ENCODE measurements at places on chromosomes 4 and X.

GRCh38 chrX:32289356-32289755 lies 922.0 kb downstream of the DMD start:
- no peak for DNase-seq

- DNase-seq: no peak
Measured at GRCh38 chr4:110639207-110640090, 16.6 kb upstream of the PITX2 start.

DNA sequence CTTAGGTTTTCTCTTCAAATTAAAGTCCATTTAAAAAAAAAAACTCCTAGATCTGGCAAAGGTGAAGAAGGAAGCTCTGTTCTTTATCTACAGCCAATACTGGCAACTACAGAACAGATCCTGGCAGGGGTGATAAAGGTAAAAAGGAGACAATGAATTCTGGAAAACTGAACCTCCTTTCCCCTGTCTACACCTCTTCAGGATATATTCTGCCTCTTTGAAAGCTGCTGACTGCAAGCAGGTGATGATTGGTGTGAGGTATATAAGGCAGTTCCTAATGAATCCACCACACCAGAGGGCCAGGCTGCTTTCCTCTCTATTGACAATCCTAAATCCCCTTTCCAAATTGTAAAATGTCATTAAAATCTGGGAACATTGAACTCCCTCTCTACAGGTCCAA lies 370.1 kb downstream of the PPP3CA start:
- no peak for DNase-seq

- DNase-seq: peak; percentile 38
Measured at GRCh38 chr4:56728512-56728911, 47.4 kb upstream of the HOPX start.

- no peak for DNase-seq
Measured at GRCh38 chr4:105356194-105356593, 117.7 kb downstream of the PPA2 start.

- DNase-seq: no peak
Measured at GRCh38 chrX:96449896-96450295, 234.7 kb upstream of the DIAPH2 start.

- peak; percentile 30 for DNase-seq
Measured at GRCh38 chrX:48493890-48494364, 14.9 kb upstream of the PORCN start.

GRCh38 chr4:107714256-107714655 lies 5.8 kb downstream of the PAPSS1 start:
- no peak for DNase-seq

- DNase-seq: no peak
Measured at GRCh38 chrX:118174516-118175098, 58.0 kb upstream of the KLHL13 start.

DNA sequence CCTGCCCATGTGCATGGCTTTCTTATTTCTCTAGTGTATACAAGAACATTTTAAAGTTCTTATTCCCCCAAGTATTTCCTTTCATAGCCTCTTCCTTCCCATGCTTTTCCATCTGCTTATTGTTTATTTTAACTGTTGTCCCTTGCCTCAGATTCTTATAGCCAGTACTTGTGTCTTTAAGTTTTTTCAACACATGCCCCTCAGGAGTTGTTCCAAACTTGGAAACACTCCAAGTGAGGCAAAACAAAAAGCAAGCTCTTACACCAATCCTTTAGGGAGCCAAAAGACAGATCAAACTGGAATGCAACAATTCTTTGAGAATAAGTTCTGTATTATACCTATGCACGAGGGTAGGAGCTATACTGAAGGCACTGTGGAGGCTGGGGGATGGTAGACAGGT lies 222.0 kb upstream of the STK26 start:
- DNase-seq: no peak

DNA sequence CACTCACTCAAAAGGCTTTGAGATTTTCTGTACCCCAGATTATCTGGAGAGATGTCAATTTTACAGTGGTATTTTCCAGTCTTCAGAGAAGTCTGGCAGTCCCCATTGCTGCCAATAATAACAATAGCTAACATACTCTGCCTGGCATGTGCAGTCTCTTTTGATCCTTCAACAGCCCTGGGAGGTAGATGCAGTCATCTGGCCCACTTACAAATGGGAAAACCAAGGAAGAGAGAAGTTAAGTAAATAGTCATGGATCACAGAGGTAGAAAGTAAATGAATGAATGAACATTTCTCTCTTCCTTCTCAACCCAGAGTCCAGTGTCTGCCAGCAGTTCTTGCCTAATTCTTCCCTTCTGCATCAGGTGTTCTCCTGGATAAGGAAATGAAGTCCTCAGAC lies 113.0 kb upstream of the EDNRA start:
- DNase-seq: no peak

DNA sequence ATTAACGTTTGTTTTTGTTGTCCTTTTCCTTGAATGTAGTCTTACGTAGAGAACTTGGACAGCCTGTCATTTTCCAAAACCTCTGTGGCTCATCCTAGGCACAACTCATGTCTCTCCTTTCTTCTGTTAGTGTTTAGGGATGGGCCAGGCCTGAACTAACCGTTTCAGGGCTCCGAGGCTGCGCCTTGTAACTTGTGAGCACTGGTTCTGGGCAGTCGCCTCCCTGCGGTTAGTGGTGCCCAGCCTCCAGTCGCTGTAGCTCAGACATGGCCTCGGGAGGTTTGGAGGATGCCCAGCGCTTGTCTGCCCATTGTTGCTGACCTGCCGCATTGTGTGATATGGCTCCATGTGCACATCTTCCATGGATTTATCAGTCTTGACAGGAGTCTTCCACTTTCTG lies 32.8 kb downstream of the TMEM131L start:
- no peak for DNase-seq

GRCh38 chr4:78642934-78643333 lies 91.4 kb downstream of the ANXA3 start:
- DNase-seq: no peak

GRCh38 chr4:70712150-70712549 lies 9.6 kb upstream of the RUFY3 start:
- DNase-seq: no peak

GRCh38 chrX:1581132-1581531 lies 10.3 kb upstream of the AKAP17A start:
- DNase-seq: peak; percentile 78

DNA sequence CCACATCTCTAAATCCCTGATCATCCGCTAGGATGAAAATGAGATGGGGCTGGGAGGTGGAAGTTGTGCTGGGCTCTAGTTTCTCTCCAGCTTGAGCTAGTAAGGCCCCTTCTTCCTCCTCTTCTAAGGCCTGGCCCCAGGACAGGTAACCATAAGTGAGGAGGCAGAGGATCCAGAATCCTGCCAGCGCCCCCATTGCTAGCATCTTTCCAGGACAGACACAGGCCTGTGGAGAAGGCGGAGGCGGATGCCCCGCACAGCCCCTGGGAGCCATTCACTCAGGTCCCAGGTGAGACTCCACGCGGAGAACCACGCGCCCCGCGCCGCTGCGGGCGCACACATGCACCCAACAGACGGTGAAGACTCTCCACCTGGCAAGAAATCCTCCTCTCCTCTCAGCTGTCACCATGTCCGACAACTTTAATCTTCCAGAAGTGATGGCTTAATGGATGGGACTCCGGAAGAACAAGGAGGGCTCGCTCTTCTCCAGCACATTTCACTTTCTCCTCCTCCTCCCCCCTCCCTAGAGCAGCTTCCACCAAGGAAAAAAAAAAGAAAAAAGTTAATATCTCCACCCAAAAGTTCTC lies 793 bp downstream of the ARSJ start:
- DNase-seq: no peak

GRCh38 chrX:119693996-119694451 lies 1.1 kb upstream of the SEPTIN6 start:
- no peak for DNase-seq

DNA sequence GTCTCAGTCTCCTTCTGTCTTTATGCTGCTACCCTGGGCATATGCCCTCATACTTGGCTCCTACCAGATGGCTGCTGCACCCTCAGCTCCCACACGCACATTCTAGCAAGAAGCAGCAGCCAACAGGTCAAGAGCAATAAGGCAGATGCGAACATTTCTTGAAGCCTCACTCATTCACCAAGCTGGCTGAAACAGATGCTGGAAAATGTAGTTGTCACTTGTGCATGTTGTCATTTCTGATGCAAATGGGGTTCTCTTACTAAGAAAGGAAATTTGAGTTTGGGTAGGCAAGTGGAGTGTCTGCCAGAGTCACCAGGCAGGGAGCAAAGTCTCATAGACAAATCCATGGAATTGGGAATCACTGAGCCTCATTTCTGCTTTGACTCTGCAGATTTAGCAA lies 57.4 kb upstream of the SORBS2 start:
- DNase-seq: no peak

DNA sequence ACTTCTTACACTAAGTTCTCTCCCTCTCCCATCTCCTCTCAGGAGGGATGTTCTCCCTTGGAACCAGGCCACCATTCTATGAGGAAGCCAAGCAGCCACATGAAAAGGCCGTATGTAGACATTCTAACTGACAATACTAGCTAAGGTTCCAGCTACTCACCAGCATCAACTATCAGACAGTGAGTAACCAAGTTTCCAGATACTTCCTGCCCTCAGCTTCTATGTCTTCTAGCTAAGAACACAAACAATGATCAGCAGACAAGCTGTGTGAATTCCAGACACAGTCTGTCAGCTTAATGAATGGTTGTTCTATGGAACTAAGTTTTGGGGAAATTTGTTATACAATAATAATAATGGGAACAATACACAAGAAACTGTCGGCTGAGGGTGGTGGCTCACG lies 50.8 kb downstream of the SMIM14 start:
- DNase-seq: no peak

DNA sequence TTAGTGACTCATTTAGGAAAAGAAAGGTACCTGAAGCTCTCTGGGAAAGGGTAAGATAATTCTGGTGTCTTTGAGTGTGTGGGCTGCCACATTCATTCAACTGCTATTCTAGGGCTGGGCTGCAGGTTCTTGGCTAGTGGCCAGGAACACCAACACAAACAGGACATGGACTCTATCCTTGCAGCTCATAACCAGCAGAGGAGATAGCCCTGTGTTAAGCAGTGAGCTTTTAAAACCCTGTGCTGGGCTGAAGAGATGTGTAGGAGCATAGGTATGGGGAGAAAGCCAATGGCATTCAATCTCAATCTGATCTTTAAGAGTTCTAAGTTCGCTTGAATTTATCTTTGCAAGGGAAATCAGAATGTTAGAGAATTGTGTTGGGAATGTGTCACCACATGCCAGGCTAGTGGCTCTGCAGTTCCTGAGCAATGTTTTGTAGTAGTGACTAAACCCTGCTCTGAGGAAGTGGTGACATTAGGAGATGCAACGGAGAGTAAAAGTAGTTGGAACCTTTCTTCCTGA lies 39.2 kb downstream of the SGMS2 start:
- DNase-seq: peak; percentile 53

DNA sequence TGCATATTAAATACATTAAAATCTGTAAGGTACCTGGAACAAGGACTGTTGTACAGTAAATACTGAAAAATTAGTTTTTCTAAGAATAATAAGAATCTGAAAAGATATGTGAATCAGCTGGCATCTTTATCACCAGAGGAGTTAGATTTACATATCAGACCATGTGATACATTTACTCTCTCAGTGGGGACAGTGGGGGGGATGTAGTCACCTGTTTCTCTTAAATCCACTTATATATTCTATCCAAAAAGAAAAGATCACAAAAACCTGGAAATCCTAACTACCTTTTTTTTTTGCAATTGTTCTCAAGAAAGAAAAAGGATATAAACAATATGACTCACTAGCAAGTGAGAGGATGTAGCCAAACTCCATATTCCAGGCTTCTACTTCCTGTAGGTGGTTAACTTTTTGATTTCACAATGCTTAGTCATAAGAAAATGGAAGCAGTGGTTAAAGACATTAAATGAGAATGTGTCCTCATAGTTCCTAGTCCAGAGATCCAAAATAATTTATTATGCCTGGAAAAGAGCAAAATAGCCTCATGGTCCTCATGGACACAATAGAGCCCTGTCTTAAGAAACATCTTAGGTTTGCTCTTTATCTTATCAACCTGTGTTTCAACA lies 22.5 kb upstream of the MYOZ2 start:
- peak; percentile 78 for DNase-seq

DNA sequence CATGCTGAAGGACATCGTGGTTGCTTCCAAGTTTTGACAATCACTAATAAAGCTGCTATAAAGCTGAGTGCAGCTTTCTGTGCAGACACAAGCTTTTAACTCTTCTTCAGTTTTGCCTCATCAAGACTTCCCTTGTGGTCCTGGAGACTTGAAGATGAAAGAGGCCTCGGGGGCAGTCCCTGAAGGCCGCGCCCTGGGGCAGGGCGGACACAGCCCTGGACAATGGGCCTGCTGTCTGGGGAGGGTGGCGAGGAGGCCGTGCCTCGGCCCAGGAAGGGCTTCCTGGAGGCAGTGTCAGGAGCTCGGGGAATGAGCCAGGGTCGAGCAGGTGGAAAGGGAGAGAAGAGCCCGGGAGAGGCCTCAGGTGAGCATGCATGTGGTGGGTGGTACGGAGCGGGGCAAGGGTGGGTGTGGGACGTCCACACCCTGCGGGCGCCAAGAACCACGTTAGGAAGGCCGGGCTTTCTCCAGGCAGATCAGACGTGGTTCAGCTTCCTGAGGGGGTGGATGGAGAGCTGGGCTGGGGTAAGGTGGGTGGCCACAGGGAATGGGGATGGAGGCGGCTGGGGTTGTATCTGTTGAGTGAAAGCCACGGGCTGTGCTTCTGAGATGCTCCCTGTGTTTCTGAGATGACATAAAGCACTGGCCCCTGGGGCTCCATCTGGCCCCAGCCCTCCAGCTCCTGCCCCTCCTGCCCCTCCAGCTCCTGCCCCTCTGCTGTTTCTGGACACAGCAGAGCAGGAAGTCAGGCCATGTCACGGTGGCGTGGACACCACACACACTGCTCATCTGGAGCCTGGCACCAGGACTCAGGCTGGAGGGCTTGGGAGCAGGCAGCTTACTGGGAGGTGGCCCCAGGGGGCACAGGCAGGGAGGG lies 21.5 kb downstream of the ADRA2C start:
- no peak for DNase-seq

DNA sequence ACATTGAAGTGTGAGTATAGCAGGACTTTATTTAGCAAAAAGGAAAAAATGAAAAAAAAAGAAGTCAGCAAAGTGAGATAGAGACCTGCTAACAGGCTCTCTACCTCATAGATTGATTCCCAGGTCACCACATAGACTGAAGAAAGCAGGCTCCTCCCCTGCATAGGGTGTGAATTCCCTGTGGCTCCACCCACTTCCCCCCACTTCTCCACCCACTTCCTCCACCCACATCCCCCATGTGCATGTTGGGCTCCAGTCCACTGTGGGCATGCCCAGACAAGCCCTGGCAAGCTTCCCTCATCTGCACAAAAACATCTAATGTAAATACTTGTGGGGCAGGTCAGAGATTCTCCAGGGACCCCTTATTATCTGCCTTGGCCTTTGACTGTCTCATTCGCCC lies 97.8 kb downstream of the TMEM47 start:
- DNase-seq: no peak

DNA sequence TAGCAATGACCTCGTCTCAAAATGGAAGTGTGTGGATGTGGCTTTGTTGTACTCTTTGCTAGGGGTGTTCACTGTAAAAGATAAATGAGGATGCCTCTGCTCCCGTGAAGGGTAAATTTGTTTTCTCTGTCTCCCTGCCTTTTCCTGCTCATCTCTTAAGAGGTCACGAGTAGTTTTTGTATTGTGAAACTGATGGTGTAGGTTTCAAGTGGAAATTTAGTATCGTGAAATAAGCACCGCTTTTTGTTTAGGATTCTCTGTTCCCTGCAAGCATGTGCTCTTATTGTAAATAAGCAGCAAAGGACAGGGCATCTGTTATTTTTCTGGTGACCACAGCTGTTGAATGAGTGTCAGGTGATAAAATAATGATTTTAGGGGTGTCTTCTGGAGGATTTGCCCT lies 104.6 kb downstream of the PHEX start:
- DNase-seq: no peak

GRCh38 chr4:98564852-98565251 lies 93.6 kb downstream of the TSPAN5 start:
- DNase-seq: no peak

- no peak for DNase-seq
Measured at GRCh38 chrX:10798041-10798440, 177.7 kb upstream of the MID1 start.

Data from inflammatory macrophage (primary cell).